ENCODE measurements at places on chromosomes 2 and 18. TPM values are rescaled to one million over a fixed set of nuclear protein-coding genes. Genes with fewer than 3 reads are reported as not detected.
A peak's percentile ranks its signal among the peaks of the same experiment; 100 is the strongest.

GRCh38 chr2:187169864-187170263, 278.2 kb downstream of the CALCRL start:
- no peak for DNase-seq

GRCh38 chr2:84217456-84217855, 241.6 kb downstream of the SUCLG1 start:
- DNase-seq: no peak

GRCh38 chr18:23311351-23312121, 141.6 kb upstream of the RIOK3 start:
- DNase-seq: no peak

- DNase-seq: peak; percentile 41
These were observed 1.4 kb downstream of the NEDD4L start for GRCh38 chr18:58045242-58046092.

DNA sequence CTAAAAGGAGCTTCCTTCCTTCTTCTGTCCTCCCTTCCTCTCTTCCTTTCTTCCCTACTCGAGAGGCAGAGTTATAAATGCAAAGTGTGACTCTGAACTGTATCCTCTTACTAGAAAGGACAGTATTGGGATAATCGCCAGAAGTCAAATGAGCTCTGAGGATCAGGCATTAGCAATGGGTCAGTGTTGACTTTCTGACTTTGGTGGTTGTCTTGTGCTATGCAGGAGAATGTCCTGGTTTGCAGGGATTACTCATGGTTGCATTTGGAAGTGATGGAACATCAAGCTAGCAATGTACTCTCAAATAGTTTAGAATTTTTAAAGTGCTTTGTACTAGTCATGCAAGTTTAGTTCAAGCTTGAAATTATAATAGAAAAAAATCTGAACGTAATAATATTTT, 115.6 kb downstream of the TXNL1 start:
- DNase-seq: no peak

DNA sequence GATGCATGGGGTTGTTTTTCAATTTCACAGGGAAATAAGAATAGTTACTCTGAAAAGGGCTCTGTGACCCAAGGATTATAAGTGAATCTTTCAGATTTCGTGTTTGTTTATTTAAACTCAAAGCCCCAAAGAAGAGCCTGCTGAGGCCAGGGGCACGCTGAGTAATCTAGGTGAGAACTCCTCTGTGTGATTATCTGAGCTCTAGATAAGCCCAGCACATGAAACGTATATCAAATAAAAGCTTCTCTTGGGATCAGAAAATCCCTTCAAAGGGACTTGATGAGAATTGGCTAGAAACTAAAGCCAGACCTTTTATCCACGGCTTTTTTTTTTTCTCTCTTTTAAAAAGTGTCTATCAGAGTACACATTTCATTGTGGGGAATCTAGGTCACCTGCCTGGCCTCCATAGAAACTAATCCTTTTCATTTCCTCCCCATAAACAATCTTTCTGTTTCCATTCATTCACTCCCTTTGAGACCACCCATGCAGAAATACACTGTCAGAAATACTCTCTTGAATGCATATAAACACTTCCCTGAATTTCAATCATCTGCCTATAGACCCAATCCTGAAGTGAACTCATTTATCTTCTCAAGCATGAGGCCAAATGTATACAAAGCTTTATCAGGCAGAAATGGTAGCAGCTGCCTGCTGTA, 137.4 kb downstream of the RIT2 start:
- DNase-seq: no peak

GRCh38 chr2:240480834-240481623, 45.6 kb downstream of the GPC1 start:
- no peak for DNase-seq

- no peak for DNase-seq
These were observed 55.8 kb downstream of the TSN start for GRCh38 chr2:121810959-121811853.

- DNase-seq: no peak
These were observed 26.2 kb downstream of the PTPRM start for GRCh38 chr18:7593218-7593819.

DNA sequence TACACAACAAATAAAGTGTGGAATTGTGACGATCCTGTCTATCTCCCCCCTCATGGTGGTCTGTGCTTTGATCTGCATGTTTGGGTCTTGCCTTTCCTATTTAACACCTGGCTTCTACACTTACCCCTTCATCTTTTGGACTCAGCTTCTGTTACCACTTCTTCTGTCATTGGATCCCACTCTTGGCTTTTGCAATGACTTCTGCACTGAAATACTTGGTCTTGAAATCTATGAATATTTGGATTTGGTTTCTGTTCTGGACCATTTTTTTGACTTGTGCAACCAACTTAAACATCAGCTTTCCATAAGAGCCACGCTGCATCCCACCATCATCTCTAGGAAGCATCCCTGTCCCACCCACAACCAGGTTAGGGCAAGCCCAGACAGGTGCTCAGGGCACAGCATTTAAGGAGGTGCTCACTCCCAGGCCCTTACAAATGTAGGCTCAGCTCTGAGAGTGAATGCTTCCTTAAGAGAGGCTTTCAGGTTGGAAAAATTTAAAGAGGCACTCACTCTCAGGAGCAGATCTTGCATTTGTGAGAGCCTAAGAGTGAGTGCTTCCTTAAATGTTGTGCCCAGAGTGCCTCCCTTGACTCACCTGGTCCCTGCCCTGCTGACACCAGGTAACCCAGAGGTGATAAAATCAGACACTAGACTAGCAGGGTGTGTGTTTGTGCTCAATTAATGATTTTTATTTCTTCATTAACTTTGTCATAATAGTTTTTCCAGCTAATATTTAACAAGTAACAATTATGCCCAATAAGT, 124.5 kb upstream of the SH3BP4 start:
- no peak for DNase-seq

GRCh38 chr2:28422908-28423741, 30.5 kb downstream of the FOSL2 start:
- DNase-seq: no peak

DNA sequence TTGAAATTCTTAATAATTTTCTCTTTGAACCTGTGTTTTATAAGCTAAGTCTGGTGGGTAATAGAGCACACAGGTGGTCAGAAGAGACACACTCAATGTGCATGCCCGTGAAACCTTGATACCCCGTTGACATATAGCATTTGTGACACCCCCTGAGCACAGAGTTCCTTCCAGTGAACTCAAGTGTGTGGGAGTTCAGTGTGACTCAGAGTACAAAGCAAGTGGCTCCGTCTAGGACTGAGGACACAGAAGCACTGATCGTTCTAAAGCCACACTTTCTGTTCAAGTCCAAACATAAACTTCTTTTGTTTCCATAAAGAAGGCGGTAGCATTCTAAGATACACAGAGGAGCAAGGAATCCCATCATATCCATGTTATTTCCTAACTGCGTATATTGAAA, 523.6 kb downstream of the PID1 start:
- no peak for DNase-seq

DNA sequence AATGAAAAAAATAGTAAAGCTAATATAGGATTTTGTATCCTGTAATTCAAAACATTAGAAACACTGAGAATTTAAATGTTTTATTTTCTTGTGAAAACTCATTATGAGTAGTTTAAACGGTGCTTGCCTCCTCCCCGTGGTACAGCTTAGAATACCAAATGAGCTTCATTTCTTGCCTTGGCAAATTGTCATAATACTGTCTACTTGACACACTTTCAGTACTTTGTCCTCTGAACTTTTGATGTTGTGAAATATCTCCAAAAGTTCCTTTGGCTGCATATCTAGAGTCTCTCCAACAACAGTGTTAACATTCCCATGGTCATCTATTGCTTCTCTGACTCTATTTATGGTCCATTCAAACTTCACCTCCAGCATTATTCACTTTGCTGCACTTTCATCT, 61.9 kb upstream of the EPB41L5 start:
- no peak for DNase-seq

DNA sequence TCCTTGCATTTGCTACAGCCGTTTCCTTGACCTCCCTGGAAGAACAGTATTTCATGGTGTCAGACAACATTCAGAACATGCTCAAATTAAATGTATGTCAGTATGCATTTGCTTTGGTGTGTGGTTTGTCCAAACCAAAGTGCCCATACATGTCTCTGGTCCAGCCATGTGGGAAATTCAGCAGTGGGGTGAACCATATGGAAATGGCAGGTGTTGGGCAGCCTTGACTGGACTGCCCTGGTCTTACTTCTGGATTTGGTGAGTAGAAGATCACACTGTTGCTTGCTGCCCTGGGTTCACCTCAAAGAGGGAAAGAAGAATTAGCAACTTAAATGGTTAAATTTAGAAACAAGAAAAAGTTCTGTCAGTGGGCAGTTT, 84.5 kb downstream of the MSH2 start:
- DNase-seq: no peak

DNA sequence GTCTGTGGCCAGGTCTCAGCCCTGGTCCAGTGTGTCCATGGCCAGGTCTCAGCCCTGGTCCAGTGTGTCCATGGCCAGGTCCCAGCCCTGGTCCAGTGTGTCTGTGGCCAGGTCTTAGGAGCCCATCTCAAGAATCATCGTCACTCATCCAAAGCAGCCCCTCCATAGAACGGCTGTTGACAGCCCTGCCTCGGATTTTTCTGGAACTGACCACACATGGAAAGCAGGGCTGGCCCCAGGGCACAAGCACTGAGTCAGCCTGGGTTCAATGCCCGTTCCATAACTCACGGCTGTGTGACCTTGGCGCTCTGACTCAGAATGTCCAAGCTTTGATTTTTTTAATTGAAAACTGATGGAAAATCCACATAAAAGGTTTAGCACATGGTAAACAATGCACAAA, 59.9 kb upstream of the SNTG2 start:
- DNase-seq: no peak

The SNORC gene
- 2.1 TPM for total RNA-seq

The NETO1 gene
- 9.1 TPM for total RNA-seq

The PLEKHA3 gene
- 29.6 TPM for total RNA-seq

The SCN2A gene
- total RNA-seq: not detected

The HAT1 gene
- total RNA-seq: 35.9 TPM

The HTR2B gene
- not detected for total RNA-seq

The SPP2 gene
- total RNA-seq: not detected

The GKN1 gene
- total RNA-seq: not detected

The GRB14 gene
- total RNA-seq: not detected

The PIEZO2 gene
- total RNA-seq: not detected
